ENCODE measurements at places on chromosomes 1 and 21.

GRCh38 chr1:108152782-108153222, 47.3 kb downstream of the SLC25A24 start:
- peak; percentile 5 for DNase-seq

DNA sequence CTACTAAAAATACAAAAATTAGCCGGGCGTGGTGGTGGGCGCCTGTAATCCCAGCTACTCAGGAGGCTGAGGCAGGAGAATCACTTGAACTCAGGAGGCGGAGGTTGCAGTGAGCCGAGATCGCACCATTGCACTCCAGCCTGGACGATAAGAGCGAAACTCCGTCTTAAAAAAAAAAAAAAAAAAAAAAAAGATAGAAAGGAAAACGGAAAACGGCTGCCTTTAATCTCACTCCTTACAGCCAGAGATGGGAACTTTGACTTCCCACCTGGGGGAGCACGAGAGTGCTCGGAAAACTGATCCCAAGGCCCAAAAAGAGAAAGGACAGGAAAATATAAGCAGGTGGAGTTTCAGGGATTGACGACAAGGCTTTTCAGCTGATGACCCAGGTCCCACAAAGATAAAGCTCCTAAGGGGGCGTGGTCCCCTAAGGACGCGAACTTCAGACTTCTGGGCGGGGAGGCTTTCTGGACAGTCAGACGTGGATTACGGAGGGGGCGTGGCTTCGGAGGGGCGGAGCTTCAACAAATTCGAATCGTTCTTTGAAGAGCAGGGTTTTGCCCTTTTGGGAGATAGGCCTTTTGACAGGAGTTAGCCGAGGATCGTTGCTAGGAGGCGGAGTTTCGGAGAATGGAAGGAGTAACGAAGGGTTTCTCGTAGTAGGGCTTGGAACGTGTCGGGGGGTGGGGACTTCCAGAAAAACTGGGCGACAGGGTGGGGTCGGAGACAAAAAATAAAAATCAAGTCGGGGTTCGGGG, 958 bp upstream of the CKS1B start:
- DNase-seq: peak; percentile 98

DNA sequence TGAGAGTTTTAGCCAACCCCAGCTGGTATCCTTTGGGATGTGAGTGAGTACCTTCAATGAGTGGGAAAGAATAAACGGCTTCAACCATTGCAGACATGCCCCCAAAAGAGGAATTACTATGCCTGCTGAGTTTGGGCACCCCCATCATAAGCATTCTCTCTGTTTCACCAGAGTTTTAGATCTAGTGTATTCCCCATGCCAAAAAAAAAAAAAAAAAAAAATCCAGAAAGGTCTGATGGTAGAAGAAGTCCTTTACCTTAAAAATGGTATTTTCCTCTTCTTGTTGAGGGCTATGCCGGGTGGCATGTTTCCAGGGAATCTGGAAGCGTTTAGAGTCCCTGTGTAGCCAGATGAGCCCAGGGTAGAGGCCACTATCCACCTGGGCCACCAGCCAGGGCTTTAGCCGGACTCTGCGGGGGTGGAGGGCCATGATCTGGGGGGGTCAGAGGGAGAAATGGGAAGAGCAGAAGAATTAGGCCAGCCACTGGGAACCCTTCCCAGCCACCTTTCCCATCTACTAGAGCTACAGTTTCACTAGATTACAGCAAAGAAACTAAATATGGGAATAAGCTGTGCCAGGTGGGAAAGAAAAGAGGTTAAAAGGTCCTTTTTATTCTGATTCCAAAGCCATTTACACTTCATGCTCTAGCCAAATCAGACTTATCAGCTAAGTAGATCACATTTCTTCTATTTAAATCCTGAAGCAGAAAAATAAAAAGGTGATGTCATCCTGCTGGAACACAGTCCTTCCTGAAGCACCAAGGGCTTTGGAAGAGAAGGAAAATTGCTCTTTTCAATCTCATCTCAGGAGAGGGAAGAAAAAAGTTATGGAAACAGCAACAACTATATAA, 4.7 kb downstream of the IRF6 start:
- DNase-seq: no peak

- DNase-seq: no peak
These were observed 493.0 kb upstream of the ADGRL4 start for GRCh38 chr1:79499541-79499940.

DNA sequence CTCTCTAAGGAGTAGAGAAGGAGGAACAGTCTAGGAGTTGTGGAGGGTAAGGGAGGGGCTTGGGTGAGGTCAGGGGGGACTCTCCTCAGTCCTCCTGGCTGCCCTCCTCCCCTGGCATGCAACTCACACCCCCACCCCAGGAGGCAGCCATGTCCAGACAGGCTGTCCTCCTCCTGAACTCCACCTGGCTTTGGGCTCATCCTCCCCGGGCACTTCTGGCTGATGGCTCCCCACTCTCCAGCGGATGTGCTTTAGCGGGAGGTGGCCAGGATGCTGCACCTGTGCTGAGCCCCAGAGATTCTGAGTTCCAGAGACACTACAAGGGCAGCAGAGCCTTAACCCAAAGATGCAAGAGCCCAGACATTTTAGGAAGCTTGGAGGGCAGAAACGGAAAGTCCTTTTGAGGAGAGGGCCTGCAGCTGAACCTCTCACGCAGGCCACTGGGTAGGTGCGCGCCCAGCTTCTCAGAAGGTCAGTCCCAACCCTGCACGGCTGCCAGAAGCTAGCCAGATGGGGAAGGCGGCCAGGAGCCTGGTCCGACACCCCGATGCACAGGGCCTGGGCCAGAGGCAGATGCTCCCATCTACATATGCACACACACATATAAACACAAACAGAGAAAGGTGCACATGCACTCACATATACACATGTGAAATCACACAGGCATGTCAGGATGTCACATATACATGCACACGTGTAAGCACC, 83.4 kb downstream of the PDE9A start:
- no peak for DNase-seq

- DNase-seq: no peak
These were observed 30.6 kb downstream of the ZC3H11B start for GRCh38 chr1:219582296-219582695.

DNA sequence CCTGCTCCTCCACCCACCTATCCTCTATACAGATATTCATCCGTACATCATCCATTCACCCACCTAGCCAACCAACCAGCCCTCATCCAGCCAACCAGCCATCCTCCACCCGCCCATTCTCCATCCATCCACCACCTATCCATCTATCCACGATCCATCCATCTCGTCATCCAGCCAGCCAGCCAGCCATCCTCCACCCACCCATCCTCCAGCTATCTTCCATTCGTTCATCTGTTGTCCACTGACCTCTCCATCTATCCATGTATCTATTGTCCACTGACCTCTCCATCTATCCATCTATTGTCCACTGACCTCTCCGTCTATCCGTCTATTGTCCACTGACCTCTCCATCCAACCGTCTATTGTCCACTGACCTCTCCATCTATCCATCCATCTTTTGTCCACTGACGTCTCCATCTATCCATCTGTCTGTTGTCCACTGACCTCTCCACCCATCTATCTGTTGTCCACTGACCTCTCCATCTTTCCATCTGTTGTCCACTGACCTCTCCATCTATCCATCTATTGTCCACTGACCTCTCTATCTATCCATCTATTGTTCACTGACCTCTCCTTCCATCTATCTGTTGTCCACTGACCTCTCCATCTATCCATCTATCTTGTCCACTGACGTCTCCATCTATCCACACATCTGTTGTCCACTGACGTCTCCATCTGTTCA, 47.6 kb downstream of the FAAP20 start:
- DNase-seq: no peak

GRCh38 chr21:42426424-42426823, 22.7 kb downstream of the UBASH3A start:
- DNase-seq: no peak

DNA sequence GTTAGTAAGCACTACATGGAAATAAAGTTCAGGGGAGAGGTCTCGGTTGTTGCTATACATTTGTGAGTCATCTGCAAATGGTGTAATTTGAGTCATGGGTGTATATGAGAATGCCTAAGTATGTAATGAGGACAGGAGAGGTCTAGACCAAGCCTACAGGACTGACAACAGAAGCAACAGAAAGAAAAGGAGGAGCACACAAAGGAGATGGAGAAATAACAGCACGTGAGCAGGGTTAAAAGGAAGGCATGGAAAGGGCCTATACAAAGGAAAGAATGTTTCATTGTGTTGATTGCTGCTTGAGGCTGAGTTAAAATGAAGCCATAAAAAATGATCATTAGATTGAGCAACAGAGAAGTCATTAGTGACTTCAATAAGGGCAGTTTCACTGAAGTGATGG, 28.0 kb upstream of the PRKAA2 start:
- no peak for DNase-seq

DNA sequence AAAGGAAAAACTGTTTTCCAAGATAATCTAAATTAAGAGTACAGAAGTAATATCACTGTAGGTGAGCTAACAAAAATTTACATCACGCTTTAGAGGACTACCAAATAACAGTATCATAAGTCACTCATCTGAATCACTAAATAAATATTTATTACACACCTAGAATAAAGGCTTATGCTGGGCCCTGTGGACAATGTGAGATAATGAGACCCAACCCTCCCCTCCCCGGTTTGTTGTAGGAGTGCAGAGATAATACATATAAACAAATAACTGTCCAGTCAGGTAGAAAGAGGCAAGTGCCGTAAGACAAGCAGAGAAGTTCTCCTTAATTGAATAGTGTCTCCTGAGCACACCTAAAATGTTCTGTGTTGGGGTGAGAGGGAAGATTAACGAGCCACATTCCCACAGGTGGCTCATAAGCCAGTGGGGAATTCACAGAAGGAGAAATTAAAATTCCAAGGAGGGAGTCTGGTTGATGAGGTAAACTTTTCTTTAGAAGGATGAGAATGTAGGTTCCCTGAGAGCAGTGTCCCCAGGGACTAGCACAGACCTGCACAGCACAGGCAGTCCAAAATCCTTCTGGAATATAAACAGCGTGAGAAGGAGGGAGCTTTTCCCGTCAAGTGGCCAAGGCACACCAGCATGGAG, 241.4 kb downstream of the NFIA start:
- no peak for DNase-seq

DNA sequence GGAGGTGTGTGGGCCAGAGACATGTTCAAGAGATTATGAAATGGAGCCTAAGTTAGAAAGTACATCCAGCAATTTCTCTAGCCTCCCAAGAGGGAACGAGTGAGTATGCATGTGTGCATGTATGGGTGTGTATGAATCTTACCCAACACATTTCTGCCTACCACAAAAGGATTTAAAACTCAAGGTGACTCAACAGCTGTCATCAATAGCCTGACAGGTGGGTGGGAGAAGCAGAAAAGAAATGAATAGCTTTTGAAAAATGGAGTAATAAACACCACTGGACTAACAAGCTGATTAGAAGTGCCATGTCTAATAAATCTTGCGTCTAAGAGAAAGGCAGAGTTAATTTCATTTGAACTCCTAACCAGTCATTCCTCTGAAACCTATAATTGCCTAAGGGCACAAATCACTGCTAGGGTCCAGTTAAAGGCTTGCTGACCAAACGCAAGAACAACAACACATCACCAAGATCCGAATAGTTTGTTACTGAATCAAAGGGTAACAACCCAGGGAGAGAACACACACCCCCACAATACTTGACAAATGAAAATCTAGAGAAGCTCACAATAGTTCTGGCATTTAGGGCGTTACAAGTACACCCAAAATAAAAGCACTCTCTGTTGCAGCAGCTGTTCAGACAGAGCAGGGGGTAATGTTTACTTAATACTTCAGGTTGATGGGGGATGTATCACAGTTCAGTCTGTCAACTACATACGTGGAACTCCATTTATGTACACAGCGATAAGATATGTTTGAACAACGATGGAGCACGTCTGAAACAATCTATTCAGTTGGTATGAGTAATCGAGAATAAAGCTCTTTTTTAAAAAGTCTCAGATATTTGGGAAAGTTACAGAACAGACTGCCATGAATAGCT, 1.4 kb downstream of the KIAA0319L start:
- no peak for DNase-seq

DNA sequence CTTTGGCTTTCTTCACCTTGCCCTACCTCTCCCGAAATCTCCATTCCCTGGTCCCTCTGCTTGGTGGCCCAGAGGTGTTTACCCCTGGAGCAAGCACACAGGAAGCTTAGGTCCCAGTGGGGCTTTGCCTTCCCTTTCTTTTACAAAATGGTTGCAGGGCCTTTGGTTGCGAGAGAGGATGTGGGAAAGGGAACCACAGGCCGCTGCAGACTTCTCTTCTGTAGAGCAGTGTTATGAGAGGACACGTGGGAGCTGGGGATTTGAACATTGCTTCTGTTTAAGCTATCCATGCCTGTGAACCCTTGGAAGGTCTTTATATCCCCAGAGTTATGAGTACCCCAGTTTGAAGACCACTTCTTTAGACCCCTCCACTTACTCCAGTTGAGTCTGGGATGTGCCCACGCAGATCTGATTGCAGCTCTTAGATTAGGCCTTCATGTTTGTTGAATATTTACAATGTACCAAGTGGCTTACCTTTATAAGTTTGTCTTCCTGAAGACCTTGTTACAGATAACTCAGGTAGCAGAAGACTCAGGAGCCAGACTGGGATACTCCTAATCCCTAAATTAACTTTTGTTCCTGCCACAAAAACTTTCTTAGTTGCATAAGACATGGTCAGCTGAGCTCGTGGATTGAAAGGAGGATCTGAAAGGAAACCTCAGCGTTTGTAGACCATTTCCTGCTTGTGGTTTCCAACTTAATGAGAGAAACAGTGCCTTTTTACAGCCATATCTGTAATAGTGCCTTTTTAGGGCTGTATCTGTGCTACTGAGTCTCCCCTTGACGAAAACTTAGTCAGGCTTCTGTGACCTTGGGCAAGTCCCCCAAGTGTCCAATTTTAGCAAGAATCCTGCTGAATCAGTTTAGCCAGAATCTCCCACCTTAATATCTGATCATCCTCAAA, 21.9 kb upstream of the IVNS1ABP start:
- DNase-seq: peak; percentile 26

GRCh38 chr1:3683197-3683596, 30.9 kb downstream of the TP73 start:
- DNase-seq: no peak

DNA sequence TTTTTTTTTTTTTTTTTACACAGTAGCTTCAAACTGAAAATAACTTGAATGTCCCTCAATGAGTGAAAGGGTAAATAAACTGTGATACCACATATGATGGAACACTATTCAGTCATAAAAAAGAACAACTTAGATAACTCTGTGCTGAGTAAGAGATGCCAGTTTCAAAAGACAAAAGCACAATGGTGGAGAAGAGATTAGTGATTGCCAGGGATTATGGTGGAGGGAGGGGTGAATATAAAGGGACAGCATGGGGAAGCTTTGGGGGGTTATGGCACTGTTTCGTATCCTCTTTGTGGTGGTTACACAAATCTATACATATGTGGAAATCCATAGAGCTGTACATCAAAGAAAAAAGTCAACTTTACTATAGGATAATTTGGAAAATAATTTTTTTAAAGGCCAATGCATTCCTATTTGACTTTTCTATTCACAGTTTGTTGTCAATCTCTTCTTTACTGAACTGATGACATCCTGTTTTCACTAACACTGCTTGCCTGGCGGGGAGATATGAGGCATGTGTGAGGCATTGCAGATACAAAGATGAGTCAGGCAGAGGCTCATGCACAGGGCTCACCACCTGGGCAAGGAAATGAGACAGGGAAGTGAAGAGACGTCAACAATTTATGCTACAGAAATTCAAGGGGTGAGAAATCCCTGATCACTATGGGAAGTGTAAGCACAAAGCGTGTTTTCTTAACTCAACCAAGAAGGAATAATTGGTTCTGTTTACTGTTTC, 302.7 kb downstream of the DUSP10 start:
- peak; percentile 82 for DNase-seq

- no peak for DNase-seq
These were observed 76.1 kb upstream of the RGS2 start for GRCh38 chr1:192732787-192733186.
